ENCODE measurements at places on chromosomes 2 and 18.

DNA sequence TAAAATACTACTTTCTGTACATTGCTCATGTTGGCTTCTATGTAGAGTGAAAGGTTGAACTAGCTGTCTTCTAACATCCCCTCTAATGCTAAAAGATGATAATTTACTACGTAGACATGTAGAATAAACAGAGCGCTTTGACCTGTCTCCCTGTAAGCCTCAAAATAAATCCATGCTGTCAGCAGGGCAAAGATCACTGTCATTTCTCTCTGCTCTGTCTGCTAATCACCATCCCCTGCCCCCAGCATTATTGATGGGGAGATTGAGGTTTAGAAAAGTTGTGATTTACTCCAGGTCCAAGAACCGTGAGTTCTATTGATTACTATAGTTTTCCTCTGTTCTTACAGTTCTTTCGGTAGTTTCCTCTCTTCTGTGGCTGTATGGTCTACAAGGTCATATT, 39.0 kb upstream of the GRHL1 start:
- no peak for DNase-seq

DNA sequence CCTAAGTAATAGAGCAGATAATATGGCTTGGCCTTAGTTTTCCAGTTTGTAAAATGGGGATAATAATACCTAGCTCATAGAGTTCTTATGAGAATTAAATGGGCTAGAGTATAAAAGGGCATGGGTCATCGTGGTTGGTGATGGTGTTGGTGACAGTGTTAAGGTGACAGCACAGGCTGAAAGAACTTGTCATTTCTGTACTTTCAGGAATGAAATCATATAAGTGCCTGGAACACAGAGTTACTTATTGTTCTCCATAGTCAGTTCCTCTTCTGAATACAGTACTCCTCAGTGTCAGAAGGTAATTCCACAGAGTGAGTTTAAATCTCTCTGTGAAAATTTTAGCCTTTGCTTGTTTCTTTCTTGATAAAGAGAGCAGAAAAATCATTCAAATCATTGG, 42.4 kb downstream of the KIF5C start:
- DNase-seq = no peak

GRCh38 chr18:22778996-22779395, 154.1 kb upstream of the RBBP8 start:
- DNase-seq = no peak

DNA sequence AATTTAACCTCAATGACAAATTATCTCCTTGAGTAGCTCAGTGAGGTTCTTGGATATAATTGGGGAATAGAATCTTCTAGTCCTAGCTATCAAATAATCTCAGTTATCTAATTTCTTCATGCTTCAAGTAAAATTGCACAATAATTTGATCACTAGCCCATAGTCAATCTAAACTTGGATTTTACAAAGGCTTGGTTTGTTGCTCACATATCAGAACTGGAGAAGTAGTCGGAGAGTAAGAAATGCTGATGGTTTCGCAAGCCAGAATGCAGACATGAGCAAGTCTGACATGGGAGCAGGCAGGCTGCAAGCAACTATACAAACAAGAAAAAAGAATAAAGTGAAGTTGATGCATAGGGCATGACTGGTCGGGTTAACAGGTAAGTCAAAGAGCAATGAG, 11.7 kb upstream of the PDE11A start:
- DNase-seq = no peak

- no peak for DNase-seq
Measured at GRCh38 chr2:234491897-234492296, 5.0 kb downstream of the ARL4C start.

GRCh38 chr2:26735097-26735496, 29.0 kb upstream of the SLC35F6 start:
- no peak for DNase-seq

DNA sequence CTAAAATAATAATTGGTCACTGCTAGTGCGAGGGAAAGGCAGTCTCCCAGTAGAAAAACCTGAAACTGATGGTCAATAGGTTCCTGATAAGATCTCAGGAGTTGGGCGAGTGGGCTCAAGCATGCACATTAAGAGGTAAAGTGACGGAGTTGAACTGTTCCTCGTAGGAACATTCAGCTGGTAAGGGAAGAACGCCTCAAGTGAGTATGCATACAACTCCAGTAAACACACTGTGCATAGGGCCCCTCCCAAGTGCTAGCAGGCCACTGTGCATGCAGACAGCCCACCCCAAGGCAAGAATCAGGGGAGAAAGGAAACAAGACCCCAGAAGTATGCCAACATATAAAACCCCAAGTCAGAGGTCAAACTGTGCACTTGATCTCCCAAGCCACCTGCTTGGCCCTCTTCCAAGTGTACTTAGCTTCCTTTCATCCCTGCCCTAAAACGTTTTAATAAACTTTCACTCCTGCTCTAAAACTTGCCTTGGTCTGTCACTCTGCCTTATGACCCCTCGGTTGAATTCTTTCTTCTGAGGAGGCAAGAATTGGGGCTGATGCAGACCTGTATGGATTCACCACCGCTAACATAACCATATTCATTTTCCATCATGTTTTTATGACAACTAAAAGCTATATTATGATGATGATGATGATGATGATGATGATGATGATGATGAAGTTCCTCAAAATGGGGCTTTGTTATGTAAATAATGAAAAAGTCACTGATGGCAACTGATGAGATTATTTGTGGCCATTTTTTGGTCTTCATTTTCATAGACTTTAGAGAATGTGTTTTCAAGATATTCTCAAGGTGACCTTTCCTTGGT, 118.0 kb upstream of the RAB27B start:
- DNase-seq = no peak

GRCh38 chr18:66826211-66826610, 222.3 kb upstream of the CDH19 start:
- DNase-seq = no peak

GRCh38 chr2:230885463-230886130, 20.9 kb downstream of the ITM2C start:
- no peak for DNase-seq

DNA sequence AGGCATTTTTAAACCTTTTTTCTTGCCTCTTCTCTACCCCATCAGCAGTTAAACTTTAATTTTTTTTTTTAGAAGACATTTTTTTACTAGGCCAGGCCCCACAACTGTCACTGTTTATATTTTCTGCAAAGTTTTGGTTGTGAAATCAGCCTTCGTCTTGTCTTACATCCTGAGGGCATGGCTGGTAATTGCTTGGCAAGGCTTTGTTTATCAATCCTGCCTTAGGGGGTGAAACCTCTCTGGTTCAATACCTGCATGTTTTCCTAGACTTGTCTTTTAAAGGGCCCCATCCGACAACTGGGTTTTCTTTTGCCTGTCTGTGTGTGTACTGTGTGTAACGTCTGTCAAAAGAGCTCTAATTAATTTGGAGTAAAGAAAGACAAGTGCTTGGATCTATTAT, 330.0 kb upstream of the CWC22 start:
- no peak for DNase-seq

DNA sequence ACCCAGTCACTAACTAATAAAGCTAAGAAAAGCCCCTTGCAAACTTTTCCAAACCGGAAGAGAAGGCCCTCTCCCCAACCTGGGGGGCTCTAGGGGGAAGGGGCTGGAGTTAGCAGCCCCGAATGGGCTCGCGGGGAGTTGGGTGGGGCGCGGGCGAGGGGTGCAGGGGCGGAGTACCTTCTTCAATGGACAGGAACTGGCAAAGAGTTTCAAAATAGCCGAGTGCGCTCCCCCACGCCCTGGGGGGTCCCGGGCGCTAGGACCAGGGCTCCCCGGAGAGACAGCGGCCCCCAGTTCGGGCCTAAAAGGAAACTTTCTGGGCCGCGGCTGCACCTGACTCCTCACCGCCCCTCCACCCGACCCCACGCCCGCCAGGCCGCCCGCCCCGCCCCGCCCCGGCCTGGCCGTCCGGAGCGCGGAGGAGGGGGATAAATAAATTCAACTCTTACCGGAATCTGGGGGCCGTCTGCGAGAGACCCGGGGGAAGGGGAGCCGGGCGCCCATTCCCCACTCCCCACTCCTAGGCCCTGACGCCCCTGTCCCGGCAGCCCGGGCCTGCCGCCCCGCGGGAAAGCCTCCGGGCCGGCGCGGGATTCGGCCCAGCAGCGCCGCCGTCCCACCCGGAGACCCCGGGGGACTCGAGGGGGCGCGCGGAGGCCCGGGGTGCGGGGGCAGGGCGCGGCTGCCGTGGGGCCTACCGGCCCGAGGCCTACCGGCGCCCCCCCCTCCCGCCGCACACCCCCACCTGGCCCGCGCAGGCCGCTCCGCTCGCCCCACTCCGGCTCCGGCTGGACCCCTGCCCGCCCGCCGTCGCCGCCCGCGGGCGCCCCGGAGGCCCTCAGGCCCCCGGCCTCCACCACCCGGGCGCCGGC, 868 bp downstream of the INO80D start:
- DNase-seq = peak; percentile 22

GRCh38 chr2:74571058-74571457, 16.5 kb downstream of the DOK1 start:
- no peak for DNase-seq

DNA sequence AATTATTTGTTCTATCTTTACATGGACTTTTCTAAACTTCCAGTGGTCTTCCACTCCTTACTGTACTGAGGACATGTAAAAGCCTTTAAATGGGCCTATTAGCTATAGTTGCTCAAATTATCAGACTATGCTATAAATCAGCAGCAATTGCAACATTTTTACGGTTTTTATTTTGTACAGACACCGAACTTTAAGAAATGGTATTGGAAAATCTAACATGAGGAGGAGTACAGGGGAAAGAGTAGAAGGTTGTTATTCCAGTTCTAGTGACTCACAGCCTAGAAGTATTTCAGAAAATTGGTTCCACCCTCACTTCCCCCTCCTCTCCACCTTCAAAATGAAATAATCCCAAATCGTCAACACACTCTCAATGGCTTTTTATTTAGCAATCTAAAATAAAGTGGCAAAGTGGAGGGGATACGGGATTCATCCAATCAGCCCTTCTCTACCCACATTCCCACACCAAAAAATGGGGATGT, 1.1 kb downstream of the NCKAP1 start:
- no peak for DNase-seq

DNA sequence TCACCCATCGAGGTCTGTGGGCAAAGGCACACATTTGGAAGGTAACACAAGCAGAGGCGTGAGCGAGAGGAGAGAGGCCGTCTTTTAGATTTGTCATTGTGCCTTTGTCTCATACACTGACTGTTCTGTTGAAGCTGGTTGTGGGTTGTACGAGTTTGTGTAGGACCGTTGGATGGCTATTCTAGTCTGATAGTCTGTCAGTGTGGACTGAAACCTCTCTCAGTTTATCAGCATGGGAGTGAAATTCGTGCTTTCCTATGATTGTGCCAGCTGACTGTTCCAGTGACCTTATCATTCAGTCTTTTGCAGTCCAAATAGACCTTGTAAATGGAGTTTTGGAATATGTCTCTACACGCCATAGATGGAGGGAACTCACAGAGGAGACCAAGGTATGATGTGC, 143.5 kb downstream of the LDLRAD4 start:
- DNase-seq = no peak

GRCh38 chr2:234673961-234674759, 177.3 kb upstream of the ARL4C start:
- no peak for DNase-seq

DNA sequence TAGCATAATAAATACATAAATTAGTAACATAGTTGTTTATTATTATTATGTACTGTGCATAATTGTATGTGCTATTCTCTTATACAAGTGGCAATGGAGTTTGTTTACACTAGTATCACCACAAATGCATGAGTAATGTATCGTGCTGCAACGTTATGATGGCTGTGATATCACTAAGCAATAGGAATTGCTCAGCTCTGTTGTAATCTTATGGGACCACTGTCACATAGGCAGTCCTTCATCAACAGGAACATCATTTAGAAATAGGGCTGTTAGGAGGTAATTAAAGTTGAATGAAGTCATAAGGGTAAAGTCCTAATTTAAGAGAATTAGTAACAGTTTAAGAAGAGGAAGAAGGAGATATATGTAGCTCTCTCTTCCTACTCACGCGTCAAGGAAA, 33.8 kb downstream of the TEX51 start:
- no peak for DNase-seq

GRCh38 chr2:17857021-17857420, 21.4 kb upstream of the KCNS3 start:
- no peak for DNase-seq

DNA sequence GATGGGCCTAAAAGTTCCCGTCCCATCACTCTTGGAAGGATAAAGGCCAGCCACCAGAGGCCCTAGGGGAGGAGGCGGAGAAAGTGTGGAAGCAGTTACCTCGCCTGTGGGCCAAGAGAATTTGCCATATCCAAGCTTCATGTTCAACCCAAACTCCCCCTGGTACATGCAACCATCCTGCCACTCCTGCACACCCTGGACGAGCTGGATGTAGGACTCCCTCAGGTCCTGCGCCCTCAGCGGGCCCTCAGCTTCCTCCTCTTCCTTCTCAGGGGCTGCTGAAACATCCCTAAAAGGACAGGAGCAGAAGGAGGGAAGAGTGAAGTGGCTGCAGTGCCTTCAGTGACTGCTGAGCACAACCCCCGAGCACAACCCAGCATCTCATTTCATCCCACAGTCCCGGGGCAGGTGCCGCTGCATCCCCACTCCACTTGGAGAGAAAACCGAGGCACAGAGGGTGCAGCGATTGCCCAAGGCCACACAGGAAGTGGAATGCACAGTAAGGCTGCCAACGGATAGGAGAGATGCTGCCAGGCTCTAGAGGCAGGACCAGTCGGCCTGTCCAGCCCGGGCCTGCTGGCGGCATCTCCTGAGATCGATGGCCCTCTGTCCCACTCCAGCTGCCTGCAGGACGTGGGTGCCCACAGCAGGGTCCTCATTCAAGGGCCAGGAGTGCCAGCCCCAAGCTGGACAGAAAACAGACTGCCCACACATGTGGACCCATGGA, 2.9 kb downstream of the ANKMY1 start:
- no peak for DNase-seq

- no peak for DNase-seq
Measured at GRCh38 chr2:208708486-208708885, 301.9 kb downstream of the PTH2R start.

- no peak for DNase-seq
Measured at GRCh38 chr2:121902616-121903015, 147.2 kb downstream of the TSN start.

DNA sequence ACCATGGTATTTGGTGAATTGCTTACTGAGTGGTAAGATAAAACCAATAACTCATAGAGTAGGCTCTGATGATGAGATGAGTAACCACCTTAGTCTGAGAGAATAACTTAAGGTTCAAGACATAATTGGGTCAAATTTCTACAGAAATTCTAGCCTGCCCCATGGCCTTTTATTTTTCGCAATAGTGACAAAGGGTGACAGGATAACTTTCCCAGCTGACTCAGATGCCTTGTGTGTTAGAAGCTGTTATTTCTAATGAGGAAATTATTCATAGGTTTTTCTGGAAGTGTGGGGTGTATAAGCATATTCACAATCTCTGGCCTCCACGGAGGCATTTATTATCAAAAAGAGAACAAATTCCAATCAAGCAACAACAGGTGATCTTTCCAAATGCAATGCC, 159.0 kb downstream of the NUP35 start:
- DNase-seq = no peak

GRCh38 chr2:169767243-169767888, 31.3 kb upstream of the SSB start:
- DNase-seq = no peak

- DNase-seq = no peak
Measured at GRCh38 chr2:200259577-200259957, 46.9 kb upstream of the SPATS2L start.

- no peak for DNase-seq
Measured at GRCh38 chr2:193326296-193326695, 1131.6 kb upstream of the TMEFF2 start.

GRCh38 chr2:154207288-154208047, 335.7 kb downstream of the GALNT13 start:
- DNase-seq = no peak

GRCh38 chr2:235044501-235045271, 92.9 kb downstream of the SH3BP4 start:
- no peak for DNase-seq

Measured in stimulated activated CD8-positive, alpha-beta memory T cell treated with anti-CD3 and anti-CD28 coated beads, Interleukin-15, amount 100 ng/mL, for 24 hours (primary cell).